ENCODE measurements at places on chromosomes 6 and 20. TPM values are rescaled to one million over a fixed set of nuclear protein-coding genes. Genes with fewer than 3 reads are reported as not detected.

DNA sequence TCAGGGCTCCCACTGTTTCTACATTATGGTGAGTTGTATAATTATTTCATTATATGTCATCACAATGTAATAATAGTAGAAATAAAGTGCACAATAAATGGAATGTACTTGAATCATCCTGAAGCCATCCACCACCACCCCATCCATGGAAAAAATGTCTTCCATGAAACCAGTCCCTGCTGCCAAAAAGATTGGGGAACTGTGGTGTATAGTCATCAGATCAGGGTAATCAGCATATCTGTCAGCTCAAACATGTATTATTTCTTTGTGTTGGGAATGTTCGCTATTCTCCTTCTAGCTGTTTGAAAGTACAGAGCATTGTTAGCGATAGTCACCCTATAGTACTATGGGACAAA lies 33.8 kb upstream of the SLC22A23 start:
- DNase-seq = no peak

Gene RSPH9
- total RNA-seq = not detected

Gene PRR18
- 0.05 TPM for total RNA-seq

Gene RPP40
- 24.9 TPM for total RNA-seq

Gene RAMACL
- total RNA-seq = not detected

Gene WFDC10B
- not detected for total RNA-seq

DNA sequence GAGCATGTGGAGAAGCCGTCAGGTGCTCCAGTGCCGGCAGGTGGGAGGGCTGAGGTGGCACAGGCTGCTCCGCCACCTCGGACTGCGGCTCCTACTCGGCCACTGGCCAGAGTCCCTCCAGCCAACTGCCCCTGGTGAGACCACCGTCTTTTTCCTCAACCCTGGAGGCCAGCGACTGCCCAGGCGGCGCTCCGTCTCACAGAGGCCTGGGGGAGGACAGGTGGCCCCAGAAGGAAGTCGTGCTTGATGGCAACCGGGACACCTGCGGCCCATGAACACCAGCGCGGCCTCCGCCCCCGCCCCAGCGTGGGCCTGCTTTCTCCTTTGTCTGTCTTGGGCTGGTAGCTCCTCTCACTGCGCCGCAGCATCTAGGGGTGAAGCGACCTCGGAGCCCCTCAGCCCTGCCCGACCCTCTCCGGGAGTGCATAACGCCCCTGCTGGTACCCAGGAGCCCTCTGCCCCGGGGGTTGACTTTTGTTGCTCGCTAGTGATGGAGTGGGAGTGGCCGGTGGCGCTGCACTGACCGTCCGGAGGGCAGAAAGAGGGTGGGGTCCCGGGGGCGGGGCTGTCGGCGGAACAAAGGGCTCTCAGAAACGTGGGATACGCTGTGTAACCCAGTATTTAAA lies 706 bp upstream of the TUBB2B start:
- no peak for DNase-seq

Gene SEMG1
- total RNA-seq = not detected

Gene MYO6
- total RNA-seq = 28.8 TPM

GRCh38 chr20:5999783-6000182 lies 49.3 kb downstream of the MCM8 start:
- no peak for DNase-seq

Gene GUCA1A
- total RNA-seq = not detected

GRCh38 chr20:50540620-50541605 lies 30.7 kb downstream of the PTPN1 start:
- DNase-seq = peak; percentile 96

Gene SIRPD
- not detected for total RNA-seq

DNA sequence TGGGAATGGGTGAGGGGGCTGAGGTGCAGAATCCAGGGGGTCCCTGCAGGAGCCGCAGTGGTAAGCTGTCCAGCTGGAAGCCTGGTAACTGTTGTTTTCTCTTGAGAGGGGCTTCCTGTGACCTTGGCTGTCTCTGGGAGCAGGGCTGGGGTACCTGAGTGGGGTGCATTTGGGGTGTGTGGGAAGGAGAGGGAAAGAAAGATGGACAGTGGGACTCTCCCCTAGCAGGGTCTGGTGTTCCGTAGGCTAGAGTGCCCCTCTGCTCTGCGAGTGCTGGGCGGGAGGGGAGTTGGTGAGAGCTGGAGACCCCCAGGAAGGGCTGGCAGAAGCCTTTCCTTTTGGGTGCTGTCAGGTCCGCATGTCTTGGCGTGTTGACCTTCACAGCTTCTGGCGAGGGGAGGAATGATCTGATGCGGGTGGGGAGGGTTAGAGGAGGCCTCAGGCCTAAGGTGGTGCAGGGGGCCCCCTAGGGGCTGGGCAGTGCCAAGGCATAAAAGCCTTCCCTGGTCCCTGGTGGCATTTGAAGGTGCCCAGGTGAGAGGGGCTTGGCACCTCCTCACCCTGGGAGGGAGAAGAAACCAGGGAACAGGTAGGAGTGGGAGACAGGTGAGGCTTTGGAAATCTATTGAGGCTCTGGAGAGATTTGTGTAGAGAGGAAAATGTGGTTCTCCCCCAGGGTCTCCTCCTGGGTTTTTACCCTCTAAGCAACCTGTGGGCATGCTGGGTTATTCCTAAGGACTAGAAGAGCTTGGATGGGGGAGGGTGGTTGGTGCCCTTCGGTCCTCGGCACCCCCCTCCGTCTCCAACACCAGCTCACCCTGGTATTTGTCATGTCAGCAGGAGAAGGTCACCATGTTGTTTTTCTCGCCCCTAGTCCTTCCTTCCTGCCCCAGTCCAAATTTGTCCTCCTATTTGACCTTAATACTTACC lies 3.3 kb downstream of the VEGFA start:
- DNase-seq = peak; percentile 83

GRCh38 chr20:10985536-10985935 lies 311.7 kb upstream of the JAG1 start:
- no peak for DNase-seq

GRCh38 chr6:116783852-116784251 lies 18.3 kb upstream of the FAM162B start:
- DNase-seq = no peak

Gene ZC3H12D
- total RNA-seq = not detected

DNA sequence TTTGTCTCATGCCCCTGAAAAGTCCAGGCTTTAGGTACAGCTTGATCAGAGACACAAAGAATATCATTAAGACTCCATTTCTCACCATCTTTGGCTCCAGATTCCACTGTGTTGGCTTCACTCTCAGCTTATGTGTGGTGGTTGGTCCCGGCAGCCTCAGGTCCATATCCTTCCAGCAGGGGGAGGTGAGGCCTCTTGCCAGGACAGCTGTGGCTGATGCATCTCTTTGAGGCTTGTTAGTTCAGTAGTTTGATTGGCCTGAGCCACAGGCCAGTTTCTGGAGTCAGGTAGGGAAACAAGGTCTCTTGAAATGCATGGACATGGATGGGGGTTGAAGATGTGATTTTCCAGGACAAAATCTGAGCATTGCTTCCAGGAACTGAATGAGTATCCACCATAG lies 62.4 kb downstream of the JAG1 start:
- peak; percentile 57 for DNase-seq

Gene WFDC5
- not detected for total RNA-seq

DNA sequence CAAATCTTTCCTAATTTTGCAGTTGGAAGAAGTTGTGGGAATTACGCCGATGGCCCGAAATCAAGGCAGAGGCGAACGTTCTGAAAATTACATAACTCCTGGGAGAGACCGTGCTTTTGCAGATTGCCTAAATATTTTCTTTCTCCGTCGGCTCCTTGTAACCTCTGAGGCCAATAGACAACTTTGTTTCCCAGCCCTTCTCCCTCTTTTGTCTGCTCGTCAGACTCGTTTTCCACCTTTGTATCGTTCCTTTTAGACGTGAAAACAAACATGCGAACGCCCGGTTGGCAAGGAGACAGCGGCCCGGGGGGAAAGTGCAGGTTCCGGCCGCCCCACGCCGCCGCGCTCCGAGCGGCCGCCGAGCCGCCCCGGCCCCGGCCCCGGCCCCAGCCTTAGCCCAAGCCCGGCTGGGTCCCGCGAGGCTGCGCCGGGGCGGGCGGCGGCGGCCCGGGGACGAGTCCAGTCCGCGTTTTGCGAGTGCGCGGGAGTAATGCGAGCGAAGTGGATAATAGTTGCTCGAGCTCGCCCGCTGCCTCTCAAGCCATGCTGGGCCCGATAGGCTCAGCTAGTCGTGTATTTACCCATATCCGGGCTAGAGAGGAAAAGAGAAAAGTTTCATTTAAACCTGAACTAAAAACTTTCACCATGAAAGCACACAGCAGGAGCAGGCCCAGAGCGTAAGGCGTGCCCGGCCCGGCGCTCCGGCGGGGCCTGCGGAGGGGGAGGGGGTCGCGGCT lies at the start of gene ARID1B:
Gene ARID1B, plus strand, starts transcription at position 539 of the 737 bp plus-strand sequence. CDS start 303 bp downstream, outside the sequence.
- peak; percentile 69 for DNase-seq

Gene PLAGL2
- total RNA-seq = 6.9 TPM

DNA sequence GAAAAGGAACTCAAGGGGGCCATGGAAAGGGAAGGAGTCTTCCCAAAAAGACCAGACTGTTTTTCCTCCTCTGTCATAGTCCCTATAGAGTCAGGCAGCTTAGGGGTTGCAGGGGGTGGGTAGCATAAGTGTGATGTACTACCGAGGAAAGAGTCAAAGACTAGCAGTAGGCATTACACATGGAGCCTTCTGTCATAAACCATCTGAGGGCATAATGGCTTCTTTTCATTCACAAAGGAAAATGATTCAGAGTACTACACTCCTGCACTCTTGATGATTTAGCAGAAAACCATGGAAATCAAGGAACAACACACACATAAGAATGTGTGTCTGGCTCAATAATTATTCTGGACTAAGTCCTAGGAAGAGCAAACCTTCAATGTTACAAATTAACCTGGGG lies 14.9 kb downstream of the PLN start:
- no peak for DNase-seq
